EH (cell line): ENCODE measurements at places on chromosomes 3 and 15.

- DNase-seq, result no peak
Measured at GRCh38 chr15:64859226-64859625, 17.5 kb downstream of the PLEKHO2 start.

DNA sequence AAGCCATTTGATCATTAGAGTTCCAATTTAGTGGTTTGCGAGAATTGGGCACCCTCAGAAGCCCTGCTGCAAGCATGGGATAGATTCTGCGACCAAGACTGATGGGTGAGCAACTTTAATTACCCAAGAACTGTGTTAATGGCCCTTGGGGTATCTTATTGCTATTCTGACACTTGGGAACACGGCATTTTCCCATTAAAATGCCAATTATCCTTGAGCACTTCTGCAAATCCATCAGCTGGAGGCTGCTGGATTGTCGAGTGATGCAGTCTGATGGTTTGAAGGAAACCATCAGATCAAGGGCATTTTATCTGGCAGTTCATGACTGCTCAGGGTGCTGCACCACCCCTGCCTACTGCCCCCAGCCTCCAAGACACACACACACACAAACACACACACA is 183.6 kb upstream of the PROK2 start:
- no peak for DNase-seq

DNA sequence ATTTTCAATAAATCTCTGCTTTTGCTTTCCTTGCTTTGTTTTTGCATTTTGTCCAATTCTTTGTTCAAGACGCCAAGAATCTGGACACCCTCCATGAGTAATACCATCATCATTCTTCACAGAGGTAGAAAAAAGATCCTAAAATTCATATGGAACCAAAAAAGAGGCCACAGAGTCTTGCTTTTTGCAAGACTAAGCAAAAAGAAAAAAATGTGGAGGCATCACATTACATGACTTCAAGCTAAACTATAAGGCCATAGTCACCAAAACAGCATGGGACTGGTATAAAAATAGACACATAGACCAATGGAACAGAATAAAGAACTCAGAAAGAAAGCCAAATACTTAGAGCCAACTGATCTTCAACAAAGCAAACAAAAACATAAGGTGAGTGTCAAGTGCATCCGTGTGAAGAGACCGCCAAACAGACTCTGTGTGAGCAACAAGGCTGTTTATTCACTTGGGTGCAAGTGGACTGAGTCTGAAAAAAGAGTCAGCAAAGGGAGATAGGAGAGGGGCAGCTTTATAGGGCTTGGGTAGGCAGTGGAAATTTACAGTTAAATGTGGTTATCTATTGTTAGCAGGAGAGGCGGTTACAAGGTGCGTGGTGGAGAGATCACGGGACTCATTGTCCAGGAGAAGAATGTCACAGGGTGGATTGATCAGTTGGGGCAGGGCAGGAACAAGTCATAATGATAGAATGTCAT is 10.9 kb downstream of the STRIT1 start:
- peak; percentile 73 for DNase-seq

- no peak for DNase-seq
Measured at GRCh38 chr3:12809435-12809834, 13.0 kb downstream of the CAND2 start.

DNA sequence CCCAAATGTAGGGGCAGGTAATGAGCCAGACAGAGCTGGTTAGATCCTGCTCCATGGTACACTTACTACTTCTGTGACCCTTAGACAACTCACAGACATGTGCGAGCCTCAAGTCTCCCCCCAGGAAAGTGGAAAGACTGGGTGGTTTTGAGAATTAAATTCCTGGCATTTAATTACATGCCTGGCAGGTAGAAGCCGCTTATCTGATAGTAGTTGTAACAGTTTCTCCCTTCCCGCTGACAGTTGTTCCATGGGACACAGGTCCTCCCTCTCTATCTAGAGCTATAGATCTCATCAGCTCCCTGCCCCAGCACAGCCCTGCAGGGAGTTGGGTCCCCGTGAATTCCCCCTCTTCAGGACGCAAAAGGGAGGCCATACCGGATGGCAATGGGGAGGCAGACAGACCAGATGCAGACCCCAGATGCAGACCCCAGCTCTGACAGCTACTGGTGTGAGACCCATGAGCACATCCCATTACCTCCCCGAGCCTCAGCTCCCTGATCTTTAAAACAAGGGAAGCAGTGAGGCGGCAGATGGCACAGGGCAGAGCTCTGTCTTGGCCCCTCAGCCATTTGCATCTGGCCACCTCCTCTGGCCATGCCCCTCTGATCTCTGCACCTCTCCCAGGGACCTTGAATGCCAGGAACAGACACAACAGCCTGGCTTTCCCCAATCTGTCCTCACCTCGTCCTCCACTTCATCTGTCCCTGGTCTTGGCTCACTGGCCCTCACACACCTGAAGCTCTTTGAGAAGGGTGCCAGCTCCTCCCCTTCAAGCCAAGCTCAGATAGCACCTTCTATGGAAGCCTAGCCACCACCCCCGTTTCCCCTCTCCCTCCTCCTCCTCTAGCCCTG is 34.1 kb upstream of the NR2C2 start:
- no peak for DNase-seq

- DNase-seq, result no peak
Measured at GRCh38 chr15:68789091-68789490, 31.6 kb downstream of the ANP32A start.
